Activated CD4-positive, alpha-beta memory T cell treated with anti-CD3 and anti-CD28 coated beads, Interleukin-2, amount 10 ng/mL, durations not matched to agents 7 days and 5 days (primary cell): ENCODE measurements at places on chromosomes 1 and 21. TPM values are rescaled to one million over a fixed set of nuclear protein-coding genes. Genes with fewer than 3 reads are reported as not detected.
A peak's percentile ranks its signal among the peaks of the same experiment; 100 is the strongest.

- no peaks in the 10 kb centered on the region for H3K36me3 ChIP-seq
- H3K4me1 ChIP-seq, result peaks cover 5% of the 10 kb centered on the region
- no peak for DNase-seq
- peaks cover 55% of the 10 kb centered on the region for H3K27me3 ChIP-seq
- H3K27ac ChIP-seq, result no peak overlapping the region
Observed at GRCh38 chr1:154661110-154661509, 53.1 kb upstream of the ADAR start.

- peaks cover 18% of the 10 kb centered on the region for H3K27me3 ChIP-seq
- H3K4me3 ChIP-seq, result no peak overlapping the region
- H3K4me1 ChIP-seq, result no peaks in the 10 kb centered on the region
Observed at GRCh38 chr21:42599962-42600361, 53.5 kb upstream of the PDE9A start.

DNA sequence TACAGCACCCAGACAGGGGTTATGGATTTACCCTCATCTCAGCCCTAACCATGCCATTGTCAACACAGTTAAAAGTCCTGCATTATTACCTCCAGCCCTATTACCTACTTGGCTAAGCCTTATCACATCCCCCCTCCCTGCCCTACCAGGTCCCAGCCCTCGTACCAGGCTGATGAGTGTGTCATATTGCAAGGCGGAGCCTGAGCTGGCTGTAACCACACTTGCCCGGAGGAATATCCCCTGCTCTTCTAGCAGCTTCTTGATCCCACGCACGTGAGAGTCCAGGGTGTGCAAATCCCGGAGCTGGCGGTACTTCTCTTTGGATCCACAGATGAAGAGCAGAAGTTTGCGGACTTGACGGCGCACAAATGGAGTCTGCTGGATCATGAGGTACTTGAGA, 87.4 kb downstream of the UBR4 start:
- H3K36me3 ChIP-seq, result peaks cover 92% of the 10 kb centered on the region
- H3K4me1 ChIP-seq, result peaks cover 29% of the 10 kb centered on the region
- no peak overlapping the region for H3K4me3 ChIP-seq
- H3K27ac ChIP-seq, result no peak overlapping the region
- DNase-seq, result no peak
- no peaks in the 10 kb centered on the region for H3K27me3 ChIP-seq

Gene ACP6
- total RNA-seq, result 17.8 TPM

- peaks cover 1% of the 10 kb centered on the region for H3K27me3 ChIP-seq
- peaks cover 4% of the 10 kb centered on the region for H3K36me3 ChIP-seq
- H3K4me1 ChIP-seq, result peaks cover 41% of the 10 kb centered on the region
- peak overlapping the region; percentile 92 for H3K4me3 ChIP-seq
- DNase-seq, result no peak
Observed at GRCh38 chr1:151613282-151613780, 1.5 kb downstream of the SNX27 start.

GRCh38 chr1:9842781-9843575, 19.2 kb upstream of the CLSTN1 start:
- no peaks in the 10 kb centered on the region for H3K27me3 ChIP-seq
- H3K27ac ChIP-seq, result no peak overlapping the region
- no peaks in the 10 kb centered on the region for H3K36me3 ChIP-seq
- DNase-seq, result no peak

Gene ATP6V1G3
- total RNA-seq, result not detected

Gene PADI2
- not detected for total RNA-seq

DNA sequence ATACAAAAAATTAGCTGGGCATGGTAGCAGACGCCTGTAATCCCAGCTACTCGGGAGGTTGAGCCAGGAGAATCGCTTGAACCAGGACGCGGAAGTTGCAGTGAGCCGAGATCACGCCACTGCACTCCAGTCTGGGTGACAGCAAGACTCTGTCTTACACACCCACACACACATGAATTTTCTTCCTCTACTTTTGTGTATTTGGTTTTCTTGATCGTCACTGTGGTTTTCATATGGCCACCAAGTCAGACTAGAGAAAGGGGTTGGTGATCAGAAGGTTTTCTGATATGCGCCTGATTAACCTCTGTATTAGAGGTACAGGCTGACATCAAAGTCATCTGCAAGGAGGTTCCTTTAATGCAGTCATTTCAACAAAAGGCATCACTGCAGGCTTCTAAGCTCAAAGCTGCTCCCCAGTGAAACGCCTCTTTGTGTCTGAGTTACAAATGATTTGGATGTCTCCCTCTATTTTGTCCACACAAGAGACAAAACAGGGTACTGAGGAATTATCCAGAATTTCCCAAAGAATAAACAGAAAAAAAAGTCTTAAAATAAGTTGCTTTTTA, 11.1 kb downstream of the SH2D1B start:
- DNase-seq, result no peak
- H3K27ac ChIP-seq, result no peak overlapping the region
- no peaks in the 10 kb centered on the region for H3K4me1 ChIP-seq

GRCh38 chr1:174116042-174116441, 43.3 kb upstream of the RABGAP1L start:
- H3K36me3 ChIP-seq, result no peaks in the 10 kb centered on the region
- H3K4me3 ChIP-seq, result no peak overlapping the region
- H3K4me1 ChIP-seq, result peaks cover 2% of the 10 kb centered on the region

DNA sequence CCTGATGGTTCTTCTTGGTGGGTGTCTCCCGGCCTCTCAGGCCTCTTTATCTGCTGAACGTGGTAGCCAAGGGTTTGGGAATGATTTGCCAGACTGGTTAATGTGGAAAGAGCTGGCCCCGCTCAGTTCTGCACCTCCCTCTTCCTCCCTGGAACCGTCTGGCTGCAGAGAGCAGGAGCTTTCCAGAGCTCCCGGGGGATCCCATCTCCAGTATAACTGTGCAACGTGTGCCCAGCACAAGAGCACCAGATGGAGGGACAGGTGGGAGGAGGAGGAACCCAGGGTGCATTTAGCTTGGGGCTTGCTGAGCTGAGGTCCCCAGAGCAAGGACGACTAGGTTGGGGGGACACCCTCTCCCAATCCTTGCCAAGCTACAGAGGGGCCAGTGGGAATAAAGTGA, 5.0 kb downstream of the TFF1 start:
- H3K27me3 ChIP-seq, result peaks cover 26% of the 10 kb centered on the region
- no peak for DNase-seq
- H3K4me1 ChIP-seq, result peaks cover 2% of the 10 kb centered on the region
- no peak overlapping the region for H3K27ac ChIP-seq
- no peak overlapping the region for H3K4me3 ChIP-seq

DNA sequence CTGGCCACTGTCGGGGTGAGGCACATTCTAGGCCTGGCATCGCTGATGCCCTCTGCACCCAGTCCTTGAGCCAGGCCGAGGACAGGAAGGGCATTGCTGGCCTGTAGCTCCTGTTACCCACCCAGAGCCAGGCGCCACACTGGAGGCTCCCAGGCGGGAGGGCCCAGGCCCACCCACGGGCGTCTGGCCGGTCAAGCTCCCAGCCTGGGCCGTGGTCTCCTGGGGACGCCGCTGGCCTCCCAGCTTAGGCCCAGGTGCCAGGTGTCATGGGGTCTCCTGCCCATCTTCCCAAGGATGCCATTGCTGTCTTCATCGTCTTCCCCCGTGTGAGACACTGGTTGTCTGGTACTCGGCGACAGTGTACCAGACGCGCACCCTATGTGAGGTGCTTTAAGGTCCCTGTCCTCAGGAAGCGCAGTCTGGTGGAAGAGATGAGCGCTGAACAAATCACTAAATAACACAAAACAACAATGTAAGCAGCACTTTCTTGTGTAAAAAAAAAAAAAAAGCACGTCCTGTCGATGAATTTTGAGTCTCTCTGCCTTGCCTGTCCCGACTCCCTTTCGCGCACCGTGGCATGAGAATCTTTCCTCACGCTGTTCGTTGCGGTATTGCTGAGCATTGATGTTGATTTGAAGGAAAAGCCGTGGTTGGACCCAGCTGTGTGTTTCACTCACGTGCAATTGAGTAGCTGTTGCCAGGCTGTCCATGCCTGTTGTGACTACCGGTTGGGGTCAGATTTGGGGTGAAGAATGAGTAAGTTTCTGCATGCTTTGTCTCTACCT, 27.0 kb upstream of the TRAPPC10 start:
- H3K36me3 ChIP-seq, result peaks cover 9% of the 10 kb centered on the region
- H3K4me1 ChIP-seq, result peaks cover 8% of the 10 kb centered on the region
- H3K27ac ChIP-seq, result no peak overlapping the region
- no peak overlapping the region for H3K4me3 ChIP-seq
- DNase-seq, result no peak

DNA sequence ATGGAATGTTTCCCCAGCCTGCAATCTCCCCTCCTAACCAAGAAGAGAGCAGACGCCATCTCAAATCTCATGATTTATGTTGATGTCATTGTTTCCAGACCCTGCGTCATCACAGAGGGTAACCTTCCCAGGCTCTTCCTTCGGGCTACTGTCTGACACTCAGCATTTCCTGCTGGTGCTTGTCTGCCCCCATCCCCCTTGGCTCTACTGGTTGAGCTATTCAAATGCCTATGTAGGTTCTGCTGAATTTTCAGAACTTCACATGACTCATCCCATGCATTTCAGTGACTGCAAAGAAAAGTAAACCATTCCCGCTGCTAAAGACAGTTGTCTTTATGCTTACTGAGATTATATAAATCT, 24.8 kb upstream of the ITPKB start:
- H3K4me3 ChIP-seq, result no peak overlapping the region
- DNase-seq, result no peak
- H3K27me3 ChIP-seq, result peaks cover 12% of the 10 kb centered on the region

DNA sequence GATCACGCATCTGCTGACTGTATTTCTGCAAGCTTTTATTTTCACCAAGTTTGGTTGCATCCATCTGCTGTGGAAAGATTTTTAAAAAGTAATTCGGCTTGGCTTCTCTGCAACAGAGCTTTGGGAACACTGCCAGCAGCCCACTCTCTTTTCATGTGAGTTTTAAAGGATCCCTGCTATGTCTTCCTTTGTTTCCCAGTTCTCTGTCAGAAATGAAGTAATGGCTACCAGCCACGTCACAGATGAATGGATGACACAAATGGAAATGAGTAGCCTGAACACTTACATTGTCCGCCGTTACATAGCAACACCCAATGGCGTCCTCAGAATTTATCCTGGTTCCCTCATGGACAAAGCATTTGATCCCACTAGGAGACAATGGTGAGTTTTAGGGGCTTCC, 80.6 kb upstream of the RAVER2 start:
- H3K36me3 ChIP-seq, result no peaks in the 10 kb centered on the region
- no peaks in the 10 kb centered on the region for H3K4me1 ChIP-seq
- H3K27me3 ChIP-seq, result peaks cover 2% of the 10 kb centered on the region
- H3K4me3 ChIP-seq, result no peak overlapping the region
- no peak for DNase-seq

DNA sequence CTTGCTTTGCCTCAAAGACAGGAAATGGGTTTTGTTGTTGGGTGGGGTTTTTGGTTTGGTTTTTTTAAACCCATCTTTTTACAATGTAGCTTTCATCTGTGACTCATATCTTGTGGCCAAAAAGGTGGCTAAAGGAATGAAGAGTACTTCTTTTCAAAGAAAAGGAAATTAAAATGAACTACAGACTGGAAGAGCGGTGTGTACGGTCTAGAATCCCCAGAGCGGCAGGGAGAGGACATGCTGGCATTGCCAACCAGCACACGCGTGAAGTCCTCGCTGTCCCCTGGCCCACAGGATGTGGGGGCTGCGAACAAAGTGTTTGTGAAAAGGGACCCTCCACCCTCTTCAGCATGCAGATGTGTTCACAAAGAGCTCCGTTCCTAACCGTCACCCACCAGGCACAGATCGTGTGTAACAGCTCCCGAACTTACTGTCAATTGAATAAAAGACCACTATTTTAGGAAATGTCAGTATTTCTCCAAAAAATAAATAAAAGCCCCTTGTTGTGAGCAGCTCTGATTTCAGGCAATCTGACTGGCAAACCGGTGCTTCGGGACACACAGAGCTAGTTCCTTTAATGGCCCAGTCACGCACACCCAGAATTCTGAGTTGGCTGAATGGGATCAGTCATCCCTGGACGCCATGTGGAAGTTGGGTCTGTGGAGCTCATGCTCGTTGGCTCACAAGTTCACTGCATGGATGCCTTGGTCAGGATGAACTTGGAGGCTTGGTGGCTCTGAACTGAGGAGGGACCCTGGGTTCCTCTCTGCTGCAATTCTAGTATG, 602.9 kb downstream of the NPHP4 start:
- H3K27me3 ChIP-seq, result peaks cover 9% of the 10 kb centered on the region
- H3K4me1 ChIP-seq, result peaks cover 2% of the 10 kb centered on the region
- DNase-seq, result peak; percentile 31
- no peak overlapping the region for H3K27ac ChIP-seq

GRCh38 chr1:27928216-27928954, 6.4 kb upstream of the SMPDL3B start:
- H3K4me3 ChIP-seq, result no peak overlapping the region
- H3K36me3 ChIP-seq, result peaks cover 2% of the 10 kb centered on the region
- no peak overlapping the region for H3K27ac ChIP-seq
- DNase-seq, result no peak
- peaks cover 24% of the 10 kb centered on the region for H3K4me1 ChIP-seq

DNA sequence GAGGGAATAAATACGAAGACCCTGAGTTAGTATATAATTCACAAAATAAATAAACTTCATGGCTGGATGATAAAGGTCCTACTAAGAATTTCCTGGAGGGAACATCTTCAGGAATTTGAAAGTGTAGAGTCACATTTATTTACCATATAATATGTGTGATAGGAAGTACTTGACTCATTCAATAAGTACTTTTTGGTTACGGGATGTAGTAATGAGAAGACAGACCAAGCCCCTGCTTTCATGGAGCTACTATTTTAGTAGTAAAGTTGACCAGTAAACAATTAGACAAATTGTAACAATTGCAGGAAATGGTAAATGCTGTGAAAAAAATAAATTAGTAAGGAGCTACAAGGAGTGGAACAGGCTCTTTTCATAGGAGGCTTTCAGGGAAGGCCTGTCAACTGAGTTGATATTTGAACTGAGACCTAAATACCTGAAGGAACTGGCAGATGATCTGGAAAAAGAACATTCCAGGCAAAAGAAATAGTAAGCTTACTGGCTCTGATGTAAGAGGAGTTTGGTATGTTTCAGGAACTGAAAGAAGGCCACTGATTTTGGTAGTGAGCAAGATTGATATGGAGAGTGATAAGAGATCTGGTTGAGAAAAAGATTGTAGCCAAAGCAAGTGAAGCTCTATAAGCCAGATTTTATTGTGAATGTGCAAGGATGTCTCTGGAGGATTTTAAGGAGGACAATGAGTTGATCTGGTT, 36.2 kb downstream of the CAMSAP2 start:
- H3K4me3 ChIP-seq, result no peak overlapping the region
- peaks cover 10% of the 10 kb centered on the region for H3K4me1 ChIP-seq
- DNase-seq, result no peak
- peaks cover 3% of the 10 kb centered on the region for H3K27me3 ChIP-seq
- no peak overlapping the region for H3K27ac ChIP-seq

DNA sequence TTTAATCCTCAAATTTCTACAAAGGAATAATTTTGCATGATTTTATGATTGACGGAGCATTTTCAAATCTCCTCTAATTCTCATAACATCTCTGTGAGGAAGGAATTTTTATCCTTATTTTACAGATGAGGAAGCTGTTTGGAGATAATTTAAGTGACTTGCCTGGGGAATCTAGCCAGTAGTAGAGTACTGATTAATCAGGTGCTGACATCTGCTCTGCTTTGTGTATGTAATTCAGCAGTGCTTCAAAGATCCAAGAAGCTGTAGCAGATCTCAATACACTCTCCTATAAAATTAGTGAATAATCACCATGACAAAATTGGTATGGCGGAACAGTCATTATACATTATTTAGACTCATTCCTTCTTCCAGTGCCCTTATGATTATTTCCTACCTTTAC, 46.0 kb downstream of the DPH5 start:
- no peaks in the 10 kb centered on the region for H3K27me3 ChIP-seq
- no peak for DNase-seq
- H3K4me1 ChIP-seq, result peaks cover 10% of the 10 kb centered on the region
- H3K4me3 ChIP-seq, result no peak overlapping the region

GRCh38 chr1:3661631-3662030, 9.3 kb downstream of the TP73 start:
- peaks cover 22% of the 10 kb centered on the region for H3K4me1 ChIP-seq
- H3K4me3 ChIP-seq, result no peak overlapping the region
- no peak overlapping the region for H3K27ac ChIP-seq
- peaks cover 22% of the 10 kb centered on the region for H3K27me3 ChIP-seq
- no peak for DNase-seq

Gene CR2
- not detected for total RNA-seq
